ENCODE measurements at places on chromosomes 2 and 18.

DNA sequence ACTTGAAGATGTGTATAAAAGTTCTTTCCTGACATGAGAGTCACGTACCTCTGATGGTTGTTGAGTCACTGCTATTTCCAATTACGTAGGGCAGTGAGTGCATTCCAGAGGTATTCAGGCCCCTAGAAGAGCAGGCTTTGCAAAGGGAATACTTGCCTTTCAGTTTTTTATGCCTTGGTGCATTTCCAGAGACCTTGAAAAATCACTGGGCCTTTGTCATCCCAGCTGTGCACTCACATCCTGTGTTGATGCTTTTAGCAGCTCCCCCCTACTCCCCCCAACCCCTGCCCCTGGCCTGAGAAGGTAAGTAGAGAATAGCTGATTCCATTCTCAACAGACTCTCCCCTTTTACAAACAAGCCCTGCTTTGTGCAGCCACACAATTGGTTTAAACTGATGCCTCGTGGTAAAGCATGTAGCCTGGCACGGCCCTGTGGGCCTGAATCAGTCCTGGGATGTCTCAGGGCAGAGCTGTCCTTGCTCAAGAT lies 174.2 kb downstream of the PRPF40A start:
- no peak for DNase-seq

- no peak for DNase-seq
Observed at GRCh38 chr18:13629841-13630715, 96.3 kb downstream of the FAM210A start.

- no peak for DNase-seq
Observed at GRCh38 chr18:22827216-22827615, 105.9 kb upstream of the RBBP8 start.

DNA sequence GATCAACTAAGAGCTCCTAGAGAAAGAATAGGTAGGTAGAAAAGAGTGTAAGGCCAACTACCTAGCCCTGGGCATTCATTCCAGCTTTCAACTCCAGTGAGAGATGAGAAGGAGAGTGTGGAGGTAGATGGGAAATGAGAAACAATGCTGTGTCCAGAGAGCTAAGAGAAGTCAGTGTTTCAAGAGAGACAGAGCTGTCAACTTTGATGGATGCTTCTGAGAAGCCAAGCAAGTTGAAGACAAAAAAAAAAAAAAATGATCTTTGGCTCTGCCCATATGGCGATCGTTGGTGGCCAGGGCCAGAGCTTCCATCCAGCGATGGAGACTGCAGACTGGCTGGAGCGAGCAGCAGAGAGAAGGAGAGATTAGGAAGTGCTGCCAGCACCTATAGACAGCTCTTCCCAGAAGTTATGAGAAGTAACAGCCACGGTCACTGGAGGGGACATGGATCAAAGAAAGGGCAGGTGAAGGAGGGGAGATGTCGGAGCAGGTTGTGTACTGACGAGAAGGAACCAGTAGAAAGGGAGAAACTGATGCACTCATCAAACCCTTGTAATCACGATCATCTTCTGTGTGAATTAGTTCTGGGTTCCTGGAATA lies 112.4 kb upstream of the PPP1CB start:
- DNase-seq = no peak

- no peak for DNase-seq
Observed at GRCh38 chr2:161761160-161761559, 136.9 kb downstream of the SLC4A10 start.

DNA sequence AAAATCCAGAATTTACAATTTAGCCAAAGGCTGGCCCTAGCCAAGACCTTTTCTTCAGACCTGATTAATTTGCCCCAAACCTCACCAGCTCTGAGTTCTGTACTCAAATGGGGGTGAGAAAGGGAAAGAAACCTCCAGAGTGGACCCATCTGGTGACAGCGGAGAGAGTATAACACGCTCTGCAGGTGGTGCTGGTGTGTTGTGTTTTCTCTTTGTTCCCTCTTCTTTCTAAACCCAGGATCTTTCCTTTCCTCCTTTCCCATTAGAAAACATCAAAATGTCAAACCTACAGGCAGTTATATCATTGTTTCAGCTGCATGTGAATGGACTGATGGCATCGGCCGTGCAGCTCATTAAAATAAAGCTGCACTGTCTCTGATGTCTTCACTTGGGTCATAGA lies 253.2 kb upstream of the SP5 start:
- no peak for DNase-seq

DNA sequence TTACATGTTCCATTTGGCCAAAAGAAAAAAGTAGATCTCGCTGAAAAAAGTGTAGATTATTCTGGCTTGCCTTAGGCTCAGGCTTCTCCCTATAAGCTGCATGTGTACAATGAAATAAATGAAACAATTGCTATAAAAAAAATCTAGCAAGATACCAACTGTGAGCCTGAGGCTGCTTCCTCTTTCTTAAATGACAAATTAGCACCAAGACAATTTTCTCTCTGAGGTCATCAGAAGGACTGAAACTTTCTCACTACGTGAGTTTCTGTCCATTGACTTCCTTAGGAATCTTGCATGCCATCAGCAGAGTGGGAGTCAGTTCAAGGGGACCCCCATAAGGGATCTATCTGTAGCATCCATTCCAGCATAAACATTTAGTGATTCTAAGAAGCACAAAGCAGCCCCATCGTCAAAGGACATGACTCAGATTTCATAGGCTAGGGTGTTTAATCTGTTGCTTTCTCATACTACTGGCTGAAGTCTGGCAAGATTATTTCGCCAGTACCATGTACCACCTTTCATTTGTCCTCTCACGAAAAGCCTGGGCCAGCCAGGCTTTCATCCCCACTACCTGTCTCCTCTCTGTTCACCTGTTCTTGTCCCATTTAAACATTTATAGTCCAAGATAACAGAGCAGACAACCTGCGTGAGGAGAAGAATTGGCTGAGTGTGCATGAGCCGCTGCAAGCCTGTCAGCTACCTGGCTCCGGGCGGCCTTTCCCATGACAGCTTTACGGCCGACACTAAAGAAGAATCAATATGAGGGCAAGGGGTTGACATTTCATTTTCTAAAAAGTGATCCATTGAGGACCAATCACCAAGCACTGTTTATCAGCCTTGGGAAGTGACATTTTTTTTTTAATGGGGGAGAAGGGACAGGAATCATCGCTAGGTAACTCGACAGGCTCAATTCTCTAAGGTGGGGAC lies 120.0 kb downstream of the EPHA4 start:
- no peak for DNase-seq

DNA sequence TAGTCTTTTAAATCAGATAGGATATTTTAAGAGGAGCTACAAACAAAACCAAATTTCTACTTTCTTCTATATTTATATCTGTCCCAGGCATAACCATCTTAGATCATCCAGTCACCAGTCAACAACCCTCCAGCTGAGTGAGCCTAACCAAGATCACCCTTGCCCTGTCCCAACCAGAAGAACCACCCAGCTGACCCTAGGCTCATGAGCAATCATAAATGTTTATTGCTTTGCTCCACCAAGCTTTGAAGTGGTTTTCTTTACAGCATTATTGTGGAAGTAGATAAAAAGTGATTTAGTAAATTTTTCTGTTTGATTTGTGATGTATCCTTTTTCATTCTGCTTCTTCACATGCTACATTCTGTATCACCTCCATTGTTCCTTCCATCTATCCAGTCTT lies 167.2 kb upstream of the PIEZO2 start:
- DNase-seq = no peak

- DNase-seq = no peak
Observed at GRCh38 chr18:5894611-5895298, 567 bp downstream of the TMEM200C start.

Measured in activated CD4-positive, alpha-beta T cell treated with anti-CD3 and anti-CD28 coated beads for 1 hour (primary cell).